ENCODE measurements at places on chromosomes 4 and X.
A peak's percentile ranks its signal among the peaks of the same experiment; 100 is the strongest.

DNA sequence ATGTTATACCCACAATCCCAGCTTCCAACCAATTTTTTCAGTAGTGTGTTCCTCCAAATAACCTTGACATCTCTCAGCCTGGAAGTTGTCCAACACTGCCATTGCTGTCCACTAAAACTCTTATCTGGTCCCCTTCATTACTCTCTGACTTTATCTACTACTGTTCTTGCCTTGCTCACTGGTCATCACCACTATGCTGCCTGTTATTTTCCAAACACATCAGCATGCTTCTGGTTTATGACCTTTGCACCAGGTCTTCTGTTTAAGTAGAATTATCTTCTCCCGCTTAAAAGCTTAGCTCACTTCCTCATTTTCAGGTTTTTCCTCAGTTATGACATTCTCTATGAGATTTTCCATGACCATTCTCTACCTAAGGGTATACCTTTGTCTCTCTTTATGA, 5.5 kb downstream of the ELMOD2 start:
- no peak for DNase-seq

DNA sequence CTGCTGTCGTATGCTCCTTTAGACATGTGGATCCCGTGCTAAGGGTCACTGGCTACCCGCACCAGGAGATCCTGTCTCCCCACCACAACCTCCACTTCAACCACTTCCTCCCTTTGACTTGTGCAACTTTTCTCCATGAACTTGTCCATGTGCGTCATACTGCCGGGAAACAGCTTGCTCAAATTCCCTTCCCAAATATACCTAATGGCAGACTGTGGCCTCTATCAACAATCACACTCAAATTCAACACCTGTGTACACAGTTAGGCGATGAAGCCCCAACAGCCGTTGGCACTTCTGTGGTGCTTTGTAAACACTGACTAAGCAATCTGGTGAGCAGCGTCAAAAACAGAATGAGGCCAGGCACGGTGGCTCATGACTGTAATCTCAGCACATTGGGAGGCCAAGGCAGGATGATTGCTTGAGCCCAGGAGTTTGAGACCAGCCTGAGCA, 49.5 kb downstream of the CD99L2 start:
- no peak for DNase-seq

DNA sequence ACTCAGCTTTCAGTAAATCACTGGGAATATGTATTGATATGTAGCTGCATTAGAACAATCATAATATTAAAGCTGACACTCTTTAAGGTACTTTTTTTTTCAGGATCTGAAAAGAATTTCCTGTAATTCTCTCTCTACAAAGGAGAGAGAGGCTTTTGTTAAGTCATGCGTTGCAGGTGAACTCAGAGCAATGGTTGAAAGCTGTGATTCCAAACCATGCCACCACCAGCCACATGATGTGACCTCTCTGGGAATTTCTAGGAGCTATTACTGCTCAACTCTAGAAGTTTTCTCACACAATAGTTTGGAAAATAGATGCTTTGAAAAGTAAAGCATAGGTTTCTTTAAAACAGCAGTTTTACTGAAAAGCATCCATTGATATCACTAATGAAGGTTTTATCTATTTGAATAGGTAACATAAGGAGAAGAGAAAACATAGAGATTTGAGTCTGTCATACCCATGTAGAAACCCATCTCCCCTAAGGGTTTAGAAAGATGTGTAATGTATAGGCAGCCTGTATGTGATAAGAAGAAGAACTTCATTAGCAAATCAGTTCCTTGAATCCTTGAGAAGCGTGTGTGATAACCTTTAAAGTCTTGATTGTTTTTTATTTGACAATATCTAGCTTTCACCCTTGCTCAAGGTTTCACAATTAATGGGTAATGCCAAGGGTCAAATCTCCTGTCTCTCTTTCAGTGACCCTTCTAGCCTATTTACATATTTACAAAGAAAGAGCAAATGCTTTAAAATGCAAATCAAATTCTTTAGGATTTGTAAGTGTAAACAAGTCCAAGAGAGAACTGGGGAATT, 161.0 kb upstream of the ANKRD50 start:
- no peak for DNase-seq

GRCh38 chrX:1700757-1701156, 85.9 kb downstream of the ASMT start:
- DNase-seq = no peak

- no peak for DNase-seq
Observed at GRCh38 chr4:152949930-152950329, 13.8 kb downstream of the FHDC1 start.

- no peak for DNase-seq
Observed at GRCh38 chr4:41460641-41461040, 77.3 kb upstream of the LIMCH1 start.

DNA sequence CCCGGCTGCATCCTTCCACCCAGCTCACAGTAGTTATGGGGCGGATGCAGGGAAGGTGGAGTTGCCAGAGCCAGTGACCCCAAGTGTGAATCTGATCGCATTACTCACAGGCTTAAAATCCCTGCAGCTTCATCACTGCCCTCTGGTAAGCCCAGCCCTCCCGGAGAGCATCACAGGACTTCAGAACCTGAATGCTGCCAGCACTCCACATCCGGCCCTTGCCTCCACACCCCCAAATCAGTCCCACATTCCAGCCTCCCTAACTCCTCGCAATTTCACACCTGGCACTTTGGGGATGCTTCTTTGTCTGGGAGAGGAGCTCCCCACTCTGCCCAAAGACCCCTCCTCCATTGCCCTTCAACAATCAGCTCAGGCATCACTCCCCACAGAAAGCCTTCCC, 15.6 kb downstream of the RASL11B start:
- DNase-seq = no peak

DNA sequence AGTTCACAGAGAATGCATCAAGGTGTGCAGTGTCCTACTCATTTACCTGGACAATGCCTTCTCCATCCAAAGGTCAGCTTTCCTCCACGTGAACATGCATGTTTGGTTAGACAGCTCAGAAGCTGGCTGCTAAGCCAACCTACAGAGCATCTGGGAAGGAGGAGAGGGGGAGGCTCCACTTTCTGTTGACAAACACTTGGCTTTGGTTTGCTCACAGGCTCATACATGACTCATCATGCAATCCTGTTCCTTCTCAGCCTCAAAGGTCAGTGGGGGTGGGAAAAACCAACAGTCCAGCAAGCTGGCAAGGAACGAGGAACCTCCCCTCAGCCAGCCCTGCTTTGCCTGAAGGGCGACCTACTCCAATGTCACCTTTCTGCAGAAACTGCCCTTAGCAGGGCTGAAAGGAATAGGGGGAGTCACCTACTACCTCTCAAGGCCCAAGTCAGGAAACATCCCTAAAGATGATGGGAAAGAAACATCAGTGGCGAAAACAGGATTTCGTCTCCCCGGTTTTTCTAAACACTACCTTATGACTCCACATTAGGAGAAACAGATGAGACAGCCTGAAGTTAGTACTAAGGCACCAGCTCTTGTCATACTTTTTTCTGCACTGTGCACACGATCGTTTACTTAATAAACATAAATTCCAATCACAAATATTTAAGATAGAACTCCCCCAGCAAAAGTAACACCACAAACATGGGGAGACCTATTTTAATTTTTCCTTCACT, 37.9 kb downstream of the RELL1 start:
- DNase-seq = peak; percentile 92

DNA sequence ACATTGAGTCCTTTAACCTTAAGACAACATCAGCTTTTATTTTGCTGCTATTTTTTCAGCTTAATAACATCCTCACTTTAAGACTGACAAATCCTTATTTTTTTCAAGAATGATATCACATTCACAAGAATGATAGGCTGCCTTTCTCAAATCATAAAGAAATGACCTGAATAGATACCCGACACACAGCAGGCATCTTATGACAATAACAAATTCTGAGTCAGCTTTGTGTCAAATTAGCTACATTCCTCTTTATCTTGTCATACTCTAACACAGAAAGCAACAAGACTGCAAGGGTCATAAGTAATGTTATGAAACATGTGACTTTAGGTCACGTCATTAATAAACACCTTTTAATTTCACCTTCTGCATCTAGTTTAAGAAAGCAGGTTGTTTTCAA, 2387.6 kb downstream of the PCDH7 start:
- no peak for DNase-seq

GRCh38 chr4:140877781-140878180, 121.6 kb upstream of the TBC1D9 start:
- no peak for DNase-seq

DNA sequence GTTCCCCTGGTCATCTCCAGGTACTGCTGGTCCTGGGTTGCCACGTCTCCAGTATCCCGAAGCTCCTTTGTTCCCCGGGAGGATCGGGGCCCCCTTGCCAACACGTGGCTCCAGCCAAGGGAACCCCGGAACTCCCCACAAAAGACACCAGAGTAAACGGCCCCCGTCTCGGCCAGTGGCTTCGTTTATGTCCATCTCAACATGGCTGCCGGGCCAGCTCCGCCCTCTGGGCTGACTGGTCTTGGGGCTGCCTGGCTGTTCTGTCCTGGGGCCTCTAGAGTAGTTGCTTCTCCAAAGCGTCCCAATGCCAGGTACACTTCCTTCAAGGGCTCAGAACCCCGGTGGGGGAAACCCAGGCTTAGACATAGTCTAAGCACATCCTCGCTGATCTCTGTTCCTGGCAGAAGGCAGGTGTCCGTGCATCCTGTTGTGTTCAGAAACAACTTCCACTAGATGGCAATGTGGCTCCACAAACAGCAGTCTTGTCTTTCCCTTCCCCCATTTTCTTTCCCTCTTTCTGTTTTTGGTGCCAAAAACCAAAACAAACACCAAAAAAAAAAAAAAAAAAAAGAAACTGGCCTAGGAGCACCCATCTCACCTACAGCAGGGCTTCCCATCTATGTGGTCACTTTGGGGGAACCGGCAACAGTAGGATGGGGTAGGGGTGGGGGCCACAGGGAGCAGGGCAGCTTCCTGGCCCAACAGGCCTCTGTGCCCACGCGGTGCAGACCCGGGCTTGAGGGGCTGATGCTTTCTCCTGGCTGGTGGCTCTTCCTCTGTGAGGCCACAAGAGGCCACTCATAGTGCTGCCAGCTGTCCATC, 35.3 kb downstream of the NBDY start:
- peak; percentile 48 for DNase-seq

Data from brain microvascular endothelial cell (primary cell).